ENCODE measurements at places on chromosomes 1 and 21.

DNA sequence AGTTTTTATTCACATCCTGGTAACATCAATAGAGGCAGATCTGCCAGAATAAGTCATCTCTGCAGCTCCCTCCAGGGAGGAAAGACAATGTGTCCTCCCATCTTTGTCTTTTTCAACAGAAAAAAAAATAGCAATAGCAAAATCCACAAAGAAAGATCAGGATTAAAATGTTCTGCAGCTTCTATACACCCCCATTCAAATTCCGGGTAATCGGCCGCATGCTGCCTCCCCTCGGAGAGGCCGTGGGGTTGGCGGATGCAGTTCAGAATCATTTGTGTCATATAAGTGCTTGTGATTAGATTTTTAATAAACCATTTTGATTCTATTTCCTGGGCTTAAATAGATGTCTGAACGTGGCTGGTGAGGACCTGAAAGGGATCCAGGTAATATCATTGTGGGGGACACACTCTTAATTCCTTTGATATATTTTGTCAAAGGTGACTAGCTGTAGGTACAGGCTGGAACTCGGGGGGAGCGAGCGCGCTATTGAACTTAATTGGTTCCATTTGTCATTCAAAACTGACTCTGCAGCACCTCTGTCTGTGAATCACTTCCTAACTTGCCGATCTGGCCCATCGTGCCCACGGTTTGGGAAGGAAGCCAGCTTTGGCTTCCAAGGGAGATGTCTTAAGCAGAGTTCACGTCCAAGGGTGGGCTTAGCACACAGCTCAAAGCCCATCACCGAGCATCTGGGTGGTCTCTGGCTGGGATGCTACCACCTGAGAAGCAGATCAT lies 85.6 kb upstream of the ARHGEF16 start:
- no peak for DNase-seq

- no peak for DNase-seq
Measured at GRCh38 chr21:19224090-19224489, 820.5 kb upstream of the TMPRSS15 start.

DNA sequence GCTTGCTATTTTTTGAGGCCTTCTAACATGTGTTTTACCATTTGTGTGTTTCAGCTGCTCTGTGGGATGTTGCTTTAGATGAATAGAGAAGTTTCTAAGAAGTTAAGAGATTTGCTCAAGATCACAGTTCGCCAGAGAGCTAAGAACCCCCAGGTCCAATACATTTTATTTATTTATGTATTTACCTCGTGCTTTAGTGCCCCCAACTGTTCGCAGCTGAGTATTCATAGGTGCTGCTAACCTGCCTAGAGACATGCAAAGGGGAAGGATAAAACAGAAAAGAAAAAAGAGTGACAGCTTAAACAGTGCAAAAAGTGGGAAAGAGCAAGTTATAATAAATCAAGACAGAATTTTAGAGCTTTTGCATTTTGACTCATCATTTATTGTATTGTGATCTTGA lies 31.1 kb downstream of the NFYC start:
- no peak for DNase-seq

DNA sequence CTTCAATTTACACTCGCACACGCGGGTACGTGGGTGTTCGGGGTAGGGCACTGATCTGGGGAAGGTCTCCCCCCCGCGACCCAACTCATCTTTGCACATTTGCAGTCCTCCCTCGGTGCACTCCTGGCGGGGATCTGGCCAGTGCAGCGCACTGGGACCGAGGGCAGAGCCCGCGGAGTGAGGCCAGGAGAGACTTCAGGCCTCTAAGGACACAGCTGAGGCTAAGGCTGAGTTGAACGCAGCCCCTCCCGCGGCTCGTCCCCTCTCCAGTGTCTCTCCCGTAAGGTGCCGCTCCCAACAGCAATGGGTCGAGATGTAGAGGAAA lies 936 bp upstream of the NCAM2 start:
- DNase-seq = no peak

GRCh38 chr1:56113679-56114078 lies 465.7 kb downstream of the PLPP3 start:
- DNase-seq = no peak

GRCh38 chr1:185974367-185975170 lies 240.4 kb downstream of the HMCN1 start:
- DNase-seq = no peak

DNA sequence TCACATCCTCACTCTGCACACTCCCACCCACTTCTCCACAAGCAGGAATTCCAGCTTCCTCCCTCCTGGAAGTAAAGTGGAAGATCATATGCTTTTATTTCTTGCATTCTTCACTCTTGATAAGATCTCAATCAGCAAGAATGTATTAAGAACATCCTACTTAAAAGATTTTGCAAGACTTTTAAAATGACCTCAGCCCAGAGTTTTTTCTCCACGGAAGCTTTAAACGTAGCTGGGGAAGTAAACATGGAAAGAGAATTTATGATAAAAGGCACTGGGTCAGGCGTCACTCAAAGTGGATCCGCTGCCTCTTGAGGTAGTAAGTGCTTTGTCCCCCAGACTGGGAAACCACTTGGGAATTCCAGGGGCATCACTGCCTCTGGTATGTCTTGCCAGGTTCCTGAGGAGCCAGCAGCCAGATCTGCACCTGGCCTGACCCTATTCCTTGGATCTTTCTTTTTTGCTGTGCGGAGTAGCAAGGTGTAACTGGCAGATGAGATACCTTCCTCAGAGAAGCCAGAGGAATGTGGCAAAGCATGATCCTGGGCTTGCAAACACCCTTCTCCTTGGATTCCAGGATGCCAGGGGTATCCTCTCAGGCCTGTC lies 33.9 kb downstream of the CDK18 start:
- no peak for DNase-seq

DNA sequence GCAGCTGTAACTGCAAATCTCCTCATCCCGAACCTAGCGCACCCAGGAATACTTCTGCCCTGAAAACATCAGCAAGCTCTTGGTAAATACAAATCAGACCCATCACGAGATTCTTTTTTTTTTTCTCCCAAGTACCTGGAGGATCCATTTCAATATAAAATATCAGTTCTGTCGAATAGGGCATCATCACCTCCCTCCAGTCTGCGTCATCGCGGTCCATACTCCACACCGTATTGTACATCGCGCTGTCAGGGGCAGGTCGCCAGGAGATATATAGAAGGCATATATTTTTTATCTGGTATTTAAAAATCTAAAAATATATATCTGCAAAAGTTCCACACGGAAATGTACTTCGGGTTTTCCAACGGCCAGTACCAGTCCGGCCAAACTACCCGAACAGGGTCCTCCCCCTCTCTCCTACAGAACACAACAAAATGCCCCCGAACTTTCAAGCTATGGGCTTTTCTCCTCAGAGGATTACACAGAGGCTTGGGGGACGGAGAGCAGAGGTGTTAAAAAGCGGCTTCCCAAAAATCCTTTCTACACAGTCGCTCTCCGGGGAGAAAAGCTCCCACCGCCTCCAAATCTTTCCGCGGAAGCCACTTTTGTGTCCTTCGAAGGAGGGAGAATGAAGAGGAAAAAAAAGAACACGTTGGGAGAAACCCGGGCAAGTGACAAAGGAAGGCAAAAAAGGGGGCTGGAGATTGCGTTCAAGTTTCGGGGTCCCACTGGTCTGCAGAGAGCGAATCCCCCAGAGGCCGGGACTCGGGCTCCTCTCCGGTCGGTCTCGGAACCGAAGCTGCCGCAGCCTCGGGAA lies 509 bp downstream of the PIK3R3 start:
- DNase-seq = peak; percentile 1

DNA sequence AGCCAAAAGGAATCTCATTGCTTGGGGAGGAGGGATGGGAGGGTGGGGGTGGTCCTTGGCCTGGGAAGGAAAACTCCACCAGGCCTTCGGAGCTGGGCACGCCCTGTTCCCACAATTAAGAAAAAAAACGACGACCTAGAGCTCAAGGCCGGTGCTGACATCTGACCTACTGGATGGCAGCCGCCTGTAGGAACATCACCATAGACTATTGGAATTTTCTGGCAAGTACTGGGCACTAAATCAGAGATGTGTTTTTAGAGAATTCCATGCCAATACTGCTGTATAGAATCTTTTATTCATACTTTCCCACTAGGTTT lies 729 bp downstream of the NADK start:
- DNase-seq = no peak

DNA sequence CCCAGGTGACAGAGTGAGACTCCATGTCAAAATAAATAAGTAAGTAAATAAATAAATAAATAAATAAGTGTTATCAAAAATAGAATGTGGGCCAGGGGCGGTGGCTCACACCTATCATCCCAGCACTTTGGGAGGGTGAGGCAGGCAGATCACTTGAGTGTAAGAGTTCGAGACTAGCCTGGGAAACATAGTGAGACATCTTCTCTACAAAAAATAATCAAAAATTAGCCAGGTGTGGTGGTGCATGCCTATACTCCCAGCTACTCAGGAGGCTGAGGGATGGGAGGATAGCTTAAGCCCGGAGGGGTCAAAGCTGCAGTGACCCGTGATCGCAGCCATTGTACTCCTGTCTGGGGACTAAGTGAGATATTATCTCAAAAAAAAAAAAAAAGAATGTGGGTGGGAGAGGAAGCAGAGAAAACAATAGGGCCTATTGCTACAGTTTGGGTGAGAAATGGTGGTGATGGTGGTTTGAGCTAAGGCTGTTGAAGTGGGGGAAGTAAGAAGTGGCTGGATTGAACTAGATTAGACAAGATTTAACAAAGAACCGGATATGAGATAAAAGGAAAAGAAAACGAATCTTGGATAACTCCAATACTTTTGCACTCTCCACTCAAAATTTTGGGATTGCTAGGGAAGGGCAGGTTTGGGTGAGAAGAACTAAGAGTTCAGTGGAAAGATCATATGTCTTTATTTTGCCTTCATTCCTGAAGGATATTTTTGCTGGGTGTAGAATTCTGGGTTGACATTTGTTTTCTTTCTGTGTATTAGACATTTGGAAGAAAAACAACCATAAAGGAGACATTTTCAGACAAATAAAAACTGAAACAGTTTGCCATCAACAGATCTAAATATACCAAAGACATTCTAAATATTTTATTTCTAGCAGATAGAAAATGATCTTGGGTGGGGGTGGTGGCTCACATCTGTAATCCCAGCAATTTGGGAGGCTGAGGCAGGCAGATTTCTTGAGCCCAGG lies 57.1 kb upstream of the SPOCD1 start:
- no peak for DNase-seq

DNA sequence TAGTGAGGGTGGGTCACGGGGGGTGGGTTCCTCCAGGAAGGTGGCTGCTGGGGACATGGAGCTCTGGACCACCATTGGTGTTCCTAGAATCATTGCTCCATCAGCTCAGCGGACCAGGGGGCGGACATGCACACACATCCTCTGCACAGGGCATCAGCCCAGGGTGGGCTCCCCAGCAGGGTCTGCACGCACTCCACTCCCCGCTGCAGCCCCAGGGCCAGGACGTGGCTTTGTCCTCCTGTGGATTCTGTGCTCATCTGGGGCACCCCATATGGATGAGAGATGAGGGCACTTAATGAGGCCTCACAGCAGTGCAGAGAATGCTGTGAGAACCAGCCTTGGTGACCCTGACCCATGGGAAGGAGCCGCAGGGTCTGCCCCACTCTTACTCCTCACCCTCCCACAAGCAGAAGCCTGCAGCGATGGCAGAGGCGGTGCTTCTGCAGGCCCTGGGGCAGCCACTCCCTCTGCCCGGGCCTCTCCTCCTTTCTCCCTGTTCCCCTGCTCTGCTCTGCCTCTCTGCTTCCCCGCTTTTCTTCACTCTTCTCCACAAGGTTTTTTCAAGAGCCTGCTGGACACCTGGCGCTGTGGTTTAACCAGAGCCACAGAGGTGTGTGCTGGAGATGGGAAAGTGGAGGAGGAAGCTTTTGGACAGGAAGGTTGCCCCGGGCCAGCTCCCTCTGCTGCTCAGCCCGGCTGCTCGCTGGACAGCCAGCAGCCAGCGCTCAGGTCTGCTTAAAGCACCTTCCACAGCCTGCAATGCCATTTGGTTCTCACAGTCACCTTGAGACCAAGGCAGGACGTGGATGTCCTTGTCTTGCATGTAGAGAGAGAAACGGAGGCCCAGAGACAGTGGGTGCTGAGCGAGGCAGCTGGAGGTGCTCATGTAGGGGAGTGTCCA lies 26.3 kb upstream of the PCBP3 start:
- no peak for DNase-seq

DNA sequence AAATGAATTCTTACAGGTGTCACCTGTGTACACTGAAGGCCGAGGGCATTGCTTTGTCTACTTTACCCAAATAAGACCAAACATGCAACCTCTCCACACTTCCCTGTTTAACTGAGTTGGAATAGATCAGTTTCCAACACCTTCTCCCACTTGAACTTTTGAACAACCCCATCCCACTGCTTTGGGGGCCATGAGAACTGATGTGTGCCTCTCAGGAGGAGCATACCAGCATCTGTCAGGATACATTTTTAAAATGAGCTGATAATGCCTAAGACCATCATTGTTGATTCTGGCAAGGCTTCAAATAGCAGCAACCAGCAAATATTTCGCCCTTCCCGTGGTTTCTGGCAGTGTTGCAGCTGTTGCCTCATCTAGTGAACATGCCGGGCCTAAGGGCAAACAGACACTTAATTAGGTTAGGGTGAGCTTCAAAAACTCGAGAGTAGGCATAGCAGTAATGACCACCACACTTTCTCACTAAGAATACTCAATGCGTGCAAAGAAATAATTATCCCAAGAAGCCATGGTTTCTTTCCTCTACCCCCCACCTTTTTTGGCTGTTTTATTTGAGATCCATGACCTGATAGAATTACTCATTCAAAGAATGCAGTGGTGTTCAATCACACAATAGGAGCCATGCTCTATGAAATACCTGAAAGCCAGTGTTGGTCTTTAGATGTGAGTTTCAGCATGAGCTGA lies 63.7 kb downstream of the MAP10 start:
- DNase-seq = no peak

GRCh38 chr1:179779645-179780272 lies 36.7 kb downstream of the FAM163A start:
- DNase-seq = no peak

- no peak for DNase-seq
Measured at GRCh38 chr1:211908453-211908852, 77.9 kb upstream of the LPGAT1 start.

GRCh38 chr1:14926229-14926628 lies 227.3 kb upstream of the TMEM51 start:
- no peak for DNase-seq

DNA sequence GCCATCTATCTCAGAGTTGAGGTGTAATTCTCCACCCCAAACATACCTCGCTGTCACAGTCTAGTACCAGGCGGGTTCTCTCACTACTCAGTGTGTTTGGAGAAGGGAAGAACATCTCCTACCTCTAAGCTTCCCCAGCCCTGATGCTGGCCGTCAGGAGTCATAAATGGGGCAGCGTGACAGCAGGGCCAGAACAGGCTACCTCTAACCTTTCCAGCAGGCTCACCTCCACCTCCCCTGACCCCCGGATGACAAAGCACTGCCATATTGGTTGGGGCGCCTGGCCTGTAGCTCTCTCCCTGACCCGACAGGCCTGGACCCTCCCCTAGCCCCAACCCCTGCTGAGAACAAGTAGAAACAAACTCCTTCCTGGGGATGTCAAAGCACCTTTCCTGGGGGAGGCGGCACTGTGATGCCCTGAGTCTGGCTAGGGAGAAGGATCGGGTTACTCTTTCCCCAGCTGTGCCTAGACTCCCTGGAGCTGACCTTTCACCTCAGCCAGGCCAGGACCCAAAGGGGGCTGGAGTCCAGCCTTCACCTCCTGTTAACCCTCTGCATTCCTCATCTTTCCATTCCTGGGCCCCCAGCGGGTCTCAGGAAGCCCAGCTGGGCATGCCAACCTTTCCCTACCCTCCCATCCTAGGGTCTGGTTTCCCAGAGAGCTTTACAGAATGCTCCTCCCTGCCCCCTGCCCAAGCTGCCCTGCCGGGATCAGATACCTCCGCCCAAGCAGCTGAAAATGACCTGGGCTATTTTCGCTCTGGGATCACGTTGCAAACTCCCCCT lies 34.2 kb downstream of the AHDC1 start:
- DNase-seq = no peak

All from activated T-helper 1 cell treated with anti-CD3 and anti-CD28 coated beads, Interleukin-12 subunit alpha, Interleukin-12 subunit beta, Interleukin-2, Interleukin-4 antibody, amounts not matched to agents 30 ng/mL and 10 ng/mL and 1 ng/mL, durations not matched to agents 14 hours and 24 hours and 36 hours (primary cell).